Activated B cell treated with CpG ODN at 0.5 μM for 24 hours (primary cell): ENCODE measurements at places on chromosomes 5 and 9.

DNA sequence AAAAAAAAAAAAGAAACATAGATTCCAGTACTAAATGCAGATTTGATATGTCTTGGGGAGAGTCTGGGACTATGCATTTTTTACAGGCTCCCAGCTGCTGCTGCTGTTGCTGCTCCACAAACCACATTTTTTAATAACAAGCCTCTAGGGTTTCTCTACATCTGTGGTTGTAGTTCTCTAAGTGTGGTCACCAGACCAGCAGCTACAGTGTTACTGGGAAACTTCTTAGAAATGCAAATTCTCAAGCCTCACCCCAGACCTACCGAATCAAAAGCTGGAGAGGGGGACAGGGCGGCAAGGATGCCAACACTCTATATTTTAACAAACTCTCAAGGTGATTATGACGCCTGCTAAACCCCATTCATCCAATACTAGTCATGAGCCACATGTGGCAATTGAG is 293.4 kb upstream of the PTGER4 start:
- DNase-seq, result no peak

GRCh38 chr9:89807682-89808075 is 202.9 kb downstream of the GADD45G start:
- DNase-seq, result no peak

DNA sequence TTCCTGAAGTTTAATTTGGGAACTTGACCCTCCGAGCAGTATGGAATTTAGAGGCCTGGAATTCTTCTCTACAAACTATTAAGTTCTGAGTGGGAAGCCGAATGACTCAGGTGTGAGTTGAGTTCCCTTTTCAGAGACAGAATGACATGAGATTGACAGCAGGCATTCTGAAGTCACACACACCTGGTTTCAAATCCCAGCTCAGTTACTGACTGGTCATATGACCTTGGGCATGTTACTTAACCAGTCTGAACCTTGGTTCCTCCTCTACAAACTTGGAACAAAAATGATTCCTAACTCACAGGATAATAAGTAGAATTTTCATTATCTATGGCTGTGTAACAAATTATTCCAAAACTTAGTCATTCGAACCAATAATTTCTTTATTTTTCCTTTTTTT is 45.5 kb upstream of the GPBP1 start:
- DNase-seq, result no peak

DNA sequence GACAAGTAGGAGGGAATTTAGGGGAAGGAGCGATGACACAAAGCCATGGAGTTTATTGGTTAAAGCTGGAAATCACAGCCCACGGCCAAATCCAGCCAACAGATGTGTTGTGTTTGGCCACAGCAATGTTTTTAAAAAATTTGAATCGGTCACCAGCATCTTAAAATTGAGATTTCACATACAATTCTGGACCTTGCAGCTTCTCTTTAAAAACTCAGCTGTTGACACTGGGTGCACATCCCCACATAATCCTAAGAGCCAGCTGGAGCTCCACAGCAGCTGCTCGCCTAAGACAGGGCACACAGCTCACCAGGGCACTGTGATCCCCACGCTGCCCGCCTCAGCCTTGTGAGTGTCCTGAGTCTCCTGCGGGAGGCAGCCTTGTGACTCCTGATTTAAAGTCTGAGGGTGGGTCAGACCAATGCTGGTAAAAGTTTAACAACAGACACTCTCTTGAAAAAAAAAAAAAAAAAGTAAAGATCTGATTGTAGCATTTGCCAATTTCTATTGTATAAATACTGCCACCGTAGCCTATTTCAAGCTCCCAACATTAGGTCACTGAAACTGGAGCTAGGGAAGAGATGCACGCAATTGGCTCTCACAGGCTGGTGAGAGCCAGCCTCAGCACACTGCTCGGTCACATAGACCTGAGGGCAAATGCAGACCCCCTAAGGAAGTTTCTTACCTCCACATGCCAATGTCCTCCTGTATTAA is 124.8 kb downstream of the HSD17B3 start:
- no peak for DNase-seq

GRCh38 chr5:119302916-119303897 is 52.6 kb upstream of the TNFAIP8 start:
- DNase-seq, result no peak

DNA sequence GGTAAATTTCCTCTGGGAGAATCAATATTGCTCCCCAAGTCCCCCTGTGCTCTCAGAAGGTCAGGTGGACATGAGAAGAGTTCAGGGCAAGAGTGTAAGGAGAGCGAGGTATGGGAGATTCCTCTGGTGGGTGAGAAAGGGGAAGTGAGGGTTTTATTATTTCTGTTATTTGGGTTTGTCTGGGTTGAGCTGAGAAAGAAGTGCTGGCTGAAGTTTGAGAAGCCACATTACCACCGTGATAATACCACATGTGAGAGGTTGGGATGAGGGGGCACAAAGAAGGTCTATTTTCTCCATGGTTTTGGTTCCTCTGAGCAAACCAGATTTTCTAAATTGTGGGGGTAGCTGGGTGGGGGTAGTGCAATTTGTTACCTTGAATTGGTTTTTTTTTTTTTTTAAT is 350.4 kb downstream of the OSTF1 start:
- DNase-seq, result no peak

DNA sequence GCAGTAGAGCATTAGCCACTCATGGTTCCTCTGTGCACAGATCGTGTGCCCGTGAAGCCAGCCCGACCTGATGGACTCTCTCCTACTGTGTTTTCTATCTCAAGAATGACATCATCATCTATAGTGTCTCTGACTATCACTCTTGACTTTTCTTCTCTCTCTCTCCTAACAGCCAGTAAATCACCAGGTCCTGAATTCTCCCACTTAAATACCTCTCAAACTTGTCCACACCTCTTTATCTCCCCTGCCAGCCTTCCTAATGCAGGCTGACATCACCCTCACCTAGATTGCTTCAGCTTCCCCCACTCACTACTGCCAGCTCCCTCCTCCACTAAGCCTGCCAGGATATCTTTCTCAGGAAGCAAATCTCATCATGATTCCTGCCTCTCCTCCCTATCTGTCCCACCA is 90.6 kb upstream of the MIER3 start:
- DNase-seq, result no peak

DNA sequence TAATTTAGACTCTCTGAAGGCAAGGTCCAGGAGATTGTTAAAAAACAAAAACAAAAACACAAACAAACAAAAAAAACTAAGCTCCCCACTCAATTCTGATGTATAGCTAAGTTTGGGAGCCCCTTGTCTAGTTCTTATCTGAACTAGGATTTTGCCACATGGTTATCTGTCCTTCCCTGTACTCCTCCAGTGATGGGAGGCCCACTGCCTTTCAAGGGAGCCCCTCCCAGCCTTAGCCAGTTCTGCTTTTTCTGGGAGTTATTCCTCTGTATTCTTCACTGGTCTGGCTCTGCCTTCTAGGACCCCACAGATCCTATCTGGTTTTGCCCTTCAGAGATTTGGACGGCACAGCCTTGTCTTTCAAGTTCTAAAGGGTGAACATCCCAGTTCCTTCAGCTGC is 2.1 kb upstream of the ALDH1B1 start:
- DNase-seq, result no peak

DNA sequence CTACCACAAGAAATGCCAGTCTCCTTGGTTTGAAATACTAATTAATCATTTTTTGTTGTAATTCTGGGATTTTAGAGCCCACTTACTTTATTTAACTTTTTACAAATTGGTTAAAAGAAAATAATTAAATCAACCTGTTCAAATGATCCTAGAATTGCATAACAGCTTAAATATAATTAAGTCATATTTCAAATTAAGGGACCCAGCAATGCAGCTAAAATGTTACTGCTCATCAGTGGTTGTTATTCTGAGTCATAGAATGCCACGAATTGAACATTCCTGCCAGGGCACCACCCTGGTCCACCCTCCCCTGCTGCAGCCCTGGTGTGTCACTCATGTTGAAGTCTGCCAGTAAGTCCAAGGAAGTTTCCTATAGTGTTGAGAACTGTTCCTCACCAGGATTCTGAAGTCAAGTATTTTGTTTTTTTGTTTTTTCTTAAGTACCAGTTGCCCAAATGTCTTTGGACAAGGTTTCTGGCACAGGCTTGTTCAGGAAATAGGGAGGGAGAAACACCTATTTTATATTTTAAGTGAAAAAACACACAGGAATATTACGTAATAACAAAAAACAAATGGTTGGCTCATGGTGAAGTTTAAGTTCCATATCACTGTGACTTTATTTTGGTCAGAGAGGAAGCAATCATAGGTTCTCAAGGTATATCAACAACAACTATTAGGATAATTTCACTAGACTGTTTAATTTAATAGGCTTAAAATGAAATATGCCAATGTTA is 4.3 kb upstream of the ITGA1 start:
- no peak for DNase-seq

GRCh38 chr9:137524981-137525317 is 25.3 kb downstream of the PNPLA7 start:
- no peak for DNase-seq

DNA sequence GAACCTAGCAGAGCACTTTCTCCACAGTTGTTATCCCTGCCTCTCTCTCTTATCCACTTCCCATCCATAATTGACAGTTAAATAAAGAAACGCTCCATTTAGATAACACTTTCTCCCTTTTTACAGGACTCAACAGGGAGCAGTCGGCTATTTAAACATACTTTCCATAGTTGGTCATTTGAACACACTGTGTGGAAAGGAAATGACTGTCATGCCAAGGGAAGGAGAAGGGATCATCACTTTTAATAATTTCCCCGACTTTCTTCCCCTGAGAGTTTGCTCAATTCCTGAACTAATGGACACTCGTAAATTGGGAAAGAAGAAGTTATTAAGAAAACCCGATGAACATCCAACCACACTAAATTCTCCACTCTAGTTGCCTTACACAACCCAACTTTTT is 400.8 kb upstream of the PTGER4 start:
- no peak for DNase-seq

GRCh38 chr9:119675951-119676350 is 306.7 kb upstream of the BRINP1 start:
- DNase-seq, result no peak

- no peak for DNase-seq
Observed at GRCh38 chr5:169272111-169272510, 28.8 kb downstream of the SLIT3 start.

DNA sequence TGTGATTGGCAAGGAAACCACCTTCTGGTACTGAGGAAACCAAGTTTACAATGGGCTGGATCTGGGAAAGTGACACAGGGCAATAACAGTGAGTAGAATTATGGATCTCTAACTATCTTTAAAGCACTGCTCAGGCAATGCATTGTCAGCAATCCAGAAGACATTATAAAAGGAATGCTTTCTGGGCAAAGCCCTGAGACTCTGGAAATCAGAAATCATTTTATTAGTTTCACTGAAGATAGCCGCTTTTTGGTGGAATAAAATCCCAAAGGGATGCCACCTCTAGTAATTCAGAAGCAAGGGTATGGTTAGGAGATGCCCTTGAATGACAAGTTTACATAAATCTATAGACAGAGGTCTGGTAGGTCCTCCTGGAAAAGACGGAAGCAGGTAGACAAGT is 211.1 kb downstream of the DMRT2 start:
- DNase-seq, result no peak

DNA sequence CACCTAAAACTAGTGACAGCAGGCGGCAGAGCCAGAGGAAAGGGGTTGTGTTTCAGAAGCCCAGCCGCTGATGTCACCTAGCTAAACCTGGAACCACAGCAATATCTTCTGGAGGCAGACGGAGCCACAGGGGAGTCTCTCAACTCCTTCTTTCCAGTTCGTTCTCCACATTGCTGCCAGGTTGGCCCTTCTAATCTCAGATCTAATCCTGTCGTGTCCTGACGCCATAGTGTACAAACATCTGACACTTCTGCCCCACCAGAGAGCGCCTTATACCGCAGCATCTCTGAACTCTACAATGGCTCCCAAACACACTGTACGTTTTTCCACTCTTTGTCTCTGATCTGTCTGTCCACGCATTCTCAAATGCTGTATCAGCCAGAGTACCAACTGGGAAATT is 240.0 kb downstream of the SMARCA2 start:
- DNase-seq, result no peak

- no peak for DNase-seq
Observed at GRCh38 chr9:73143711-73144328, 7.8 kb upstream of the ANXA1 start.

DNA sequence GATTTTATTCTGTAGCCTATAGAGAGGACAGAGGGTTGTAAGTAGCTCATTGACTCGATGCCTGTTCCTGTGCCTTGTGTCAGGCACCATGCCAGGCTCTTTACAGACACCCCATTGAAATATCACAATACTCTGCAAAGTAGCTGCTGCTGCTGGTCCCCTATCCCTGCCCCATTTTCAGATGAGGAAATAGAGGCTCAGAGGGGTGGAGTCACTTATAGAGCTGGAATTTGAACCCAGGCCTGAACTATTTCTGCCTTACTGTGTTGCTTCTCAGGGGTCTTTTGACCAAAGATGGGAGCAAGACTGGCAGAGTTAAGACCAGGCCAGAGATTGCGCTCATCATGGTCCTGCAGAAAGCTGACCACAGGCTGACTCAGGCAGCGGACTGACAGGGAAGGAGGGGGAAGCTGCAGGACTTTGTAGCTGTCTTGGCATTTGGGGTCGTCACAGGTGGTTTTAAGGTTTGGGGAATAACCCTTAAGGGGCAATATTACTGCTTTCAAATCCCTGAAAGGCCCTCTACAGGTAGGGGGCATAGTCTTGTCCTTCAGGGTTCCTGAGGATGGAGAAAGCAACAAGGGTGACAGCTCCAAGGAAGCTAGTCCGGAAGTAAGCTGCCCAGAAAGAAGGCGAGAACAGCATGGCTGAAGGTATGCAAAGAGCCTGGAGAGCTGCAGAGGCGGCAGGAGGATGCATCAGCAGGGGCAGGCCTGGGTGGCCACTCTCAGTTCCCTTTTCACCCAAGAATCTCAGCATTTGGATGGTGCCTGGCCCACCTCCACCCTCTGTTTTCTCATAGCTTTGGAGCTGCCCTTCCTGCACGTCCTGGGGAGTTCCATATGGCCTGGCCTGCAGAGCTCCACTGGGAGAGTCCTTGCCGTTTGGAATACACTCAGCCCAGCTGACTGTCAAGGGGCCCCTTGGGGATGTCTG is 18.3 kb upstream of the NDST1 start:
- peak; percentile 49 for DNase-seq

- DNase-seq, result no peak
Observed at GRCh38 chr5:3033033-3033755, 281.7 kb upstream of the IRX2 start.

- no peak for DNase-seq
Observed at GRCh38 chr5:179822444-179822990, 1.8 kb downstream of the SQSTM1 start.

GRCh38 chr5:10486511-10487344 is 45.0 kb downstream of the ROPN1L start:
- DNase-seq, result no peak

DNA sequence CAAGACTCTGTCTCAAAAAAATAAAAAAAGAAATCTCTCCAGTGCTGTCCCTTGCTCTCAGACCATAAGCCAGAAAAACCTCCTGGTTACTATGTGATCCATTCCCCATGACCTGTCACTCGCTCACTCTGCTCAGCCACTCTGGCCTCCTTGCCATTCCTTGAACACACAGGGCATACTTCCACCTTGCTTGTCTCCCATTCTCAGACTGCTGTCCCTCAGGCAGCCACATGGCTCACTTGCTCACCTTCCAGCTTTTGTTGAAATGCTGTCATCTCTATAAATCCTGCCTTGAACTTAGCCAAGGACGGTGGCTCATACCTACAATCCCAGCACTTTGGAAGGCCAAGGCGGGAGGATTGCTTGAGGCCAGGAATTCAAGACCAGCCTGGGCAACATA is 82.9 kb downstream of the UGCG start:
- DNase-seq, result no peak
